CD4-positive, alpha-beta T cell treated with Interleukin-10 for 1 hour (primary cell): ENCODE measurements at places on chromosomes 5 and 9.

GRCh38 chr5:169746147-169746694 is 109.1 kb downstream of the DOCK2 start:
- no peak for DNase-seq

GRCh38 chr5:59423021-59423420 is 470.5 kb downstream of the PDE4D start:
- no peak for DNase-seq

- DNase-seq = no peak
Observed at GRCh38 chr5:56112526-56113121, 117.9 kb upstream of the IL6ST start.

DNA sequence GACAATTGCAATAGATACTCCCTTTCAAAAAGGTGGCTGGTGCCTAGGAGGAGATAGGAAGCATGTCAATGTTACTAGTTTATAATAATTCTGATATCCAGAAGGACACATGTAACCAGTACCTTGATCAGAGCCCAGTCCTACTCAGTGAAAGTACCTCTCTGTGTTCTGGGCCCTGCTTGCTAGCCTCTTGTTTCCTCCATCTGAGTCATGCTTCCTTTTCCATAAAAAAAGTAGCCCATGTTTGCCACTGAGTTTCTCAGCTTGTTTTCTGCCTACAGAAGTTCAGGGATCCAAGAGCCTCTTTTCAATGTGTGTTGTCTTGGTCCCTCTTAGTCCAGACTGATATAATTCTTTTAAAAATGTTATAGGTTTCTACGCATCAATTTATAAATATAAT is 149.0 kb downstream of the SSBP2 start:
- DNase-seq = no peak

GRCh38 chr9:86041311-86041741 is 58.0 kb downstream of the GOLM1 start:
- DNase-seq = no peak
